ENCODE measurements at places on chromosomes 5 and 9.

GRCh38 chr9:76366275-76366674 is 28.0 kb downstream of the RFK start:
- DNase-seq = no peak

DNA sequence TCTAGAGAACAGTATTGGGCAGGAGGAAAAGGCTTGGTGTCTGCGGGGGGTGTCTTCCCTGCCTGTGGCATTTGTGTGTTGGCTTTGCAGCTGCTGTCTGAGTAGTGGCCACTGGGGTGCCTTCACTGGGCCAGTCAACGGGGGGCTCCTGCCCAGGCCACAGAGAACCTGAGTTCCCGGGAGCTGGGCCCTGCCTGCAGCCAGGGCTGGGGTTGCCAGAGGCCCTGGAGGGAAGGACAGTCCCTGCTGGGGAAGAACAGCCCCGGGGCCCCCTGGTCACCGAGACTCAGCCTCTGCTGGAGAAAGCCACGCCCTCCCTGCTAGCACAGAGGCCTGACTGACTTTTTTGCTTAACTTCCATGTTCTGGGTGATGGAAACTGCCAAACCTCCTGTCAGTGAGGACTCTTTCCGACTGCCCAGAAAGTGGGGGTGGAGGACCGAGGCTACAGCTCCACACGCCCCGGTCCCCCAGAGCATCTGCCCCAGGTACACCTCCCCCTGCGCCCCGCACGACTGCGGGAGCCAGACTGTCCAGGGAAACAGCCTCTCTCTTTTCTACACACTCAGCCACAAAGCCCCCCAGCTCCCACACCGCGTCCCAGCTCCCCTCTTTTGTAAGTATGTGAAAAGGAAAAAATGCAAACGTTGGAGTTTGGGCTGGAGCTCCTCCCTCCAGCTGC is 133.4 kb downstream of the DAB2IP start:
- peak; percentile 39 for DNase-seq

- DNase-seq = no peak
These were observed 64.3 kb upstream of the PCA3 start for GRCh38 chr9:76699971-76700370.

- no peak for DNase-seq
These were observed 271.6 kb downstream of the RAB3C start for GRCh38 chr5:58854441-58854840.

- DNase-seq = no peak
These were observed 142.8 kb downstream of the TMEM38B start for GRCh38 chr9:105836936-105837660.

GRCh38 chr9:101307524-101308213 is 77.1 kb downstream of the BAAT start:
- no peak for DNase-seq

DNA sequence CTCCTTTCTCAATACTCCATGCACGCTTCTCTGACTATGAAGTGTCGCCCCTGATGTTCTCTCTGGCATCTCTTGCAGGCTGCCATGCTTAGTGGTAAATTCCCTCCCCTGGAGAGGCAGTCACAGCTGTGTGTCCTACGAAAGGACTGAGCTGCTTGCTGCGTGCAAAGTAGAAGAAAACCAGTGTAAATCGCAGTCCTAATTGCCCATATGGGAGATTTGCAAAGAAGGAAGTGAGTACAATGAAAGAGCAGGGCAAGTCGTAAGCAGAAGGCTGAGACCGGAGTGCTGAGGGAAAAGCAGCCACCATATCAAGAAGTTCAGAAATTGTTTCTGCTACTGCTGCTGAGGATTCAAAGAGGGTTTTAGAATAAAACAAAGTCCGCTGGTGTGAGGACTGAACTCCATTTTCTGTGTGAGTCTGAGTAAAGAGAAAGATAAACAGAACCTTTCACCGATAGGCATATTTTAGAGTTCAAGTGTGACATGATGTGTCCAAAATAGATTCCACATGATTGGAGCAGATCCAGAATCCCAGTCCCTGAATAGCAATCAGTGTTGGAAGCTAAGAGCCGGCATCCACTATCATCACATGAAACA is 507.8 kb upstream of the MPDZ start:
- DNase-seq = no peak

- DNase-seq = no peak
These were observed 163.6 kb upstream of the FTMT start for GRCh38 chr5:121688126-121688525.

GRCh38 chr5:139642213-139642612 is 5.9 kb upstream of the CXXC5 start:
- no peak for DNase-seq

DNA sequence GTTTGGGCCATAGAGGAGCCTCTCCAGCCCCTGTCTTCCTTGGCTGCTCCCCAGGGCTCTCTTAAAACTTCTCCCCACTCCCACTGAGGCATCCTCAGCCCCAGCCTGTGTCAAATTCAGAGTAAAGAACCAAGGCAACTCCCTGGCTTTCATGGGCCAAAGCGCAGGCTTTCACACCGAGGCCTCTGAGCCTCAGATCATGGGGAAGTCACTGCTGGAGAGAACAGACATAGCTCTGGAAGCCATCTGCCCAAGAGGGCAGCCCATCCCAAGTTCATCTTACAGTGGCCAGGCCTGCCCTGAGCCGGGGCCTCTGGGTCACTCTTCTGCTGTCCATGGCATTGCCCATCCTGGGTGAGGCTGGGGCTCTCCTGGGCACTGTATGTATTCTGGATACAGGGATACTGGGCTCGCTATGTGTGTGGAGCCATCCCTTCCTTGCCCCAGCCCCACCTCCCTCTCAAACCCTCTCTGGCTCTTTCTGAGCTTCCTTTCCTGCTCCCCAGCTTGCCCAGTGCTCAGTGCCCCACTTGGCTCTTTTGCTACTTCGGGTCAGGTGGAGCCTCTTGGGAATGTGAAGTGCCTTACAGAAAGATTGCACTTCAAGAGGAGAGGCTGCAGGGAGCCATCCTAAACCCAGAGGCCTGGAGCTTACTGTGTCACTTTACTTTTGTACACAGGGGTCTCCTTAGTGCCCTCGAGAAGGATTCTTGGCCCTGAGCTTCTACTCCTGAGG is 33.0 kb downstream of the TGFBI start:
- DNase-seq = no peak

- DNase-seq = peak; percentile 69
These were observed 6.2 kb upstream of the KLF9 start for GRCh38 chr9:70420441-70421271.

DNA sequence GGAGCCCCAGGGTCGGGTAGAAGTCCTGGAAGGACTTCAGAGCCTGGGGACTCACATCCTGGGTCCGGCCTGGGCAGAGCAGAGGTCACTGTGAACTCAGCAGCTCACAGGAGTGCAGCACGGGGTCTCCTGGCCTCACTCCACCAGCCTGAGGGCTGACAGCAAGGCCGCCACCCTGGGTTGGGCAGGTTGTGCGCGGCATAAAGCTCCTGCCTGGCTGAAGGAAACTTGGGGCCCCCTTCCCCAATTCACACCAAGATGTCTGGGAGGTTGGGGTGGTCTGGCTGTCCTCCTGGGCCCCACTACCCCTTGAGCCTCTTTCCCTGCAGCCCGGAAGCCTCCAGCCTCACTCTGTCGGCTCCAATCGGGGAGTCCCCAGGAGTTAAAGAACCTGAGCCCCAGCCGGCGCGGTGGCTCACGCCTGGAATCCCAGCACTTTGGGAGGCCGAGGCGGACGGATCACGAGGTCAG is 2.1 kb downstream of the LCN15 start:
- no peak for DNase-seq

DNA sequence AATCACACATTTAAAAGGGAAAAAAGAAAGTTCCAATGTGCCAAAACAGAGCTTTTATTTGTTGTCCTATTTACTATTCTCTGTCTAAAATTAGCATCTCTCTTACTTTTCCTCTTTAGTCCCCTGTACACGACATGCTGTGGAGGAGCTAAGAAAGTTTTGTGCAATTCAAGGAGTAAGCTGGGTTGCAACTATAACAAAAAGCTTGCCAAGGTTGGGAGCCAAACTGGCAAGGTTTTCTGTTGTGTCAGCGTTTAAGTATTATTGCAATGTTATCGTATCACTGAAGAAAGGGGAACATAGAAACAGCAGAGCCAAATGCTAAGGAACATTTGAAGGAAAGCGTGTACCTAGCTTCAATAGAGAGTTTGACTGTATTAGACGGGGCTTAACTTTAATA is 680.8 kb downstream of the CETN3 start:
- DNase-seq = no peak

DNA sequence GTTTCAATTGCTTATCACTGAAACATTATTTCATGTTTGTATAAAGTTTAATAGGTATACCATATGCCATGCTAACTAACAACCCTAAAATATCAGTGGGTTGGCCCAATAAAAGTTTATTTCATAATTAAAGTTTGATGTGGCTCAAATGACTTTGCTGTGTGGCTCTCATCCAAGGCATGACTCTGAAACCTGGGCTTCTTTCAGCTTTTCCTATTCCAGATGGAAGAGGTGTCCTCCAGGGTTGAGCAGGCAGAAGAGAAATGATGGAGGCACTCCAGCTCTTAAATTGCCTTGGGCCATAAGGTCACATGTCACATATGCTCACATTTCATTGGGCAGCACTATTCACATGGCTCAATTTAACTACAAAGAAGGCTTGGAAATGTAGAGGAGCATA is 101.9 kb downstream of the MACIR start:
- DNase-seq = no peak

- DNase-seq = no peak
These were observed 41.5 kb upstream of the STARD4 start for GRCh38 chr5:111553868-111554267.

DNA sequence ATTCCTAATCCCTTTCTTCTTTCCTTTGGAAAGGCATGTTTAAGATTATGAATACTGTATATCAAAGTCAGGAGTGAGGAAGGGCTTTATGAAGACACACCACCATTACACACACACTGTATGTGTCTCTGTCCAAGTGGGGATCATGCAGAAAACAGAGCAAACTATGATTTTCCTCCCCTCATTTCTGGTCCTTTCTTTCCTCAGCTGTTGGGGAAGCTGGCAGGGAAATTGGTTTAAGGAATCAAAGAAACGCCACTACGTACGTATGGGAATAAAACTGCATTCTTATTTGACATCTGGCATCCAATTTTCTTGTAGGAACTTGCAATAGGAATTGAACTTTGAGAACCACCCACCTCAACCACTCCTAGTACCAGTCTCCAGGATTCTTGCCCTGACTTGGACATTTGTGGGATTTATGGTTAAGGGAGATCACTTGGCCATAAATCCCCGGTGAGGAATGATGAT is 125.8 kb downstream of the PDE4D start:
- no peak for DNase-seq

GRCh38 chr5:67200809-67201562 is 4.4 kb upstream of the CD180 start:
- DNase-seq = no peak

DNA sequence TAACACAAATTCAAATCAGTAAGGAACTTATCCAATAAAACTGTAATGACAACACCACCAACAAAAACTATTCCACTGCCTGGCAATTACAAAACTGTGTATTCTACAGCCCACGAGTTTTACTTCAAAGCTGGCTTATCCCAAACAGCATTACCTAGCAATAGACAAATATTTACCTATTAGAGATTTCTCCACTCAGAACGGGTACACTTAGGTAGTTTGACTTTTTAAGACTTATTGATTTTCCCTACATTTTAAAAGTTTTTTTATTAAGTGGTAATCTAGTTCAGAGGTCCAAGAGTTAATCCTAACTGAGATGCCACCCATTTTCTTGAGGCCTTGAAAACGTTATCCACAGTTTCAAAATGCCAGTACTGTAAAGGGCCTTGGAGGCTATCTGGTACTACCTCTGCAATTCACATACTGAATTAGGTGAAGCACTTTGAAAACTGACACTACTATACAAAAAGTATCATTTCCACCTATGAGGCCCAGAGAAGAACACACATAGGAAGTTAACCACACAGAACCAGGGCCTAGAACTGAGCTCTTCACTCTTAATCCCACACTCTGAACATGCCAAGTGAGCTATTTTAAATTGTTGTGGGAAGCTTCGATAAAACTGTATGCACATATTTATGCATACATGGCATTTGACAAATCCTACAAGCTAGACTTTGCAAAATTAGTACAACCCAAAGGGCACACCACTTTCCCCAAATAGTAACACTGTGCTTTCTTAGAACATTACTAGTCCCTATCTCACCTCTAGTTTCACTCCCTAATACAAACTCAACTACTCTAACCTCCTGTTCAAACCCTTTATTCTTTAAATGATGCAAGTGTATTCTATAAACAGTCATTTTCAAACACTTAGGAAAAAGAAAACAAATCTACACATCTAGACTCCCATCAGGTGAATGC is 2.1 kb downstream of the NADK2 start:
- DNase-seq = peak; percentile 19

DNA sequence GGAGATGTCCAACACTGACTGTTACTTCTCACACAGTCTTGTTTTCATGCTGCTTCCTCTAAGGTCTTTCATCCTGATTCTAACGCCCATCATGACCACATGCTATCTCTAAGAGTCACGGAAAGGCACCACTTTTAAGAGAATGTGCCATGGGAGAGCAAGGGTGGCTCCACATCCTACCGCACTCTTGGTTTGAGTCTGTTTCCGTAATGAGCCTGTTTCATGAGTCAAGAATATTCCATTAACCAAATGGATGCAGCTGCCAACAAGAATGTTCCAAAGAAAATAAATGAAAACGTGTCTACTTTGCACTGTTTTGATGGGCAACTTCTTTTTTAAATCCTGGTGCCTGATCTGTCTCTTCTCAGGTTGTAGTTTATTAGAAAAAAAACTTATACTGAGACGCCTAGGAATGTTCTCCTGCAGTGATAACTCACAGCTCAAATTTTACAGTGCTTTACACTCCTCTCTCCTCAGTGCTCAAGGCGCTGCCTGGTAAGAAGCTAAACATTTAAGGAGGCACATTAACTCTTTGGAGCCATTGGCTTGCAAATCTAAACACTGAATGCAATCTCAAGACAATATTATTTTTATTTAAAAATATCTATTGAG is 124.3 kb downstream of the FGF1 start:
- DNase-seq = no peak

DNA sequence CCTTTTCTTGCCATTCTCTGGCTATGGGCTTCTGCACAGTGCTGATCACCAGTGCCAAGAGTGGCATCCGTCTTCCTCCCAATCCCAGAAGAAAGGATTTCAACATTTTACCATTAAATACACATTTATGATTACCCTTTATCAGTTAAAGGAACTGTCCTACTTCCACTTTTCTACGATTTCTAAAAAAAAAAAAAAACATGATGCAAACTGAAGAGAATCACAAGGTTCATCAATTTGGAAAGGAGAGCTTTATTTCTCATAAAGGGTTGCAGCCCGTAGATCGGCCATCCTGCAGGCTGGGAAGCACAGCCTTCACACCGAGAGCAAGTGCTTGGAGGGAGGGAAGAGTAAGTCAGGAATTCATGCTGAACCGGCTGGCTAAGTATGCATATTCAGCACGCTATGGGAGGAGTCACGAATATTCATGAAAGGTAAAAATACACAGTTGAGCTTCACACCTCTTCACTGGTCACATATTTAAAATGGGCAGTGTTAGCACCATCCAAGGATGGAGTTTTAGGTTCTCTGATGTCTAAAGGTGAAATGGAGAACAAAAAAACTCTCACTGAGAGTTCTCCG is 52.5 kb upstream of the SEMA4D start:
- DNase-seq = no peak

DNA sequence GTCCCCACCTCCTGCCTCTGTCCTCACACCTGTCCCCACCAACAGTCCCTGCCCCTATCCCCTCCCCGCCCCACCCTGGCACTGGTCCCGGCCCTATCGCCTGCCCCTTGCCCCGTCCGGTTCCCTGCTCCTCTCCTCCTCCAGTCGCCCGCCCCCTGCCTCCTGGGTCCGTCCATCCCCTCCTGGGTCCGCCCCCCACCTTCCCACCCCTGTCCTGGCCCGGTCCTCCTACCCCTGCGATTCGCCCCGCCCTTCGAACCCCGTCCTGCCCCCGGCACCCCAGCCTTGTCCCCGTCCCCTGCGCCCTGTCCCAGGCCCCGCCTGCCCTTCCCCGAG is 372 bp downstream of the EDF1 start:
- DNase-seq = no peak

Data from hematopoietic multipotent progenitor cell treated with erythropoietin and hydrocortisone succinate and interleukin-3 and kit ligand, for 6 days (in vitro differentiated cells).